GM19239 (cell line): ENCODE measurements at places on chromosomes 1 and 21.

GRCh38 chr1:217184854-217185253, 446.0 kb downstream of the GPATCH2 start:
- DNase-seq, result no peak

- DNase-seq, result no peak
These were observed 641.1 kb upstream of the B3GALT2 start for GRCh38 chr1:193827516-193827915.

DNA sequence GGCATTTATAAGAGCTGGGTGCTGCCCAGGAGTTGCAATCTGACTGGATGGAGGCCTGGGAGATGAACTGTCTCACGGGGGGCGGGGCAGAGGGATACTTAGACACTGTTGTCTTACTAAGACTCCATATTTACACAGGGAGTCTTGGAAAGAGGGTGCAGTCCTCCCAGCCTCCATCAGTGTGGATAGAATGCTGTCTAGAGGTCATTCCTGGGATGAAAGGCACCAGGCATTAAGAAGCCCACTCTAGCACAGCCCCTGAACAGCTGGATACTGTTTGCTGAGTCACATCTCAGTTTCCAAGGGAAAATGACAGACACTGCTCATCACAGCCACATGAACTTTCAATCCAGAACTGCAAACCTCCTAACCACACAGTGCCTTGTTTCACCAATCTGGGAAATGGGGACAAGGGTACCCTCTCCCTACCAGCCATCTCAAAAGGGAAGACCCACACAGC, 43.3 kb downstream of the SSBP3 start:
- DNase-seq, result no peak

- no peak for DNase-seq
These were observed 4.8 kb upstream of the FOXD2 start for GRCh38 chr1:47433037-47433421.
